Stimulated activated CD8-positive, alpha-beta memory T cell treated with anti-CD3 and anti-CD28 coated beads, Interleukin-7, amount 100 ng/mL, for 24 hours (primary cell): ENCODE measurements at places on chromosomes 11 and 22.

- DNase-seq, result peak; percentile 42
Measured at GRCh38 chr22:41198027-41198580, 7.0 kb upstream of the L3MBTL2 start.

DNA sequence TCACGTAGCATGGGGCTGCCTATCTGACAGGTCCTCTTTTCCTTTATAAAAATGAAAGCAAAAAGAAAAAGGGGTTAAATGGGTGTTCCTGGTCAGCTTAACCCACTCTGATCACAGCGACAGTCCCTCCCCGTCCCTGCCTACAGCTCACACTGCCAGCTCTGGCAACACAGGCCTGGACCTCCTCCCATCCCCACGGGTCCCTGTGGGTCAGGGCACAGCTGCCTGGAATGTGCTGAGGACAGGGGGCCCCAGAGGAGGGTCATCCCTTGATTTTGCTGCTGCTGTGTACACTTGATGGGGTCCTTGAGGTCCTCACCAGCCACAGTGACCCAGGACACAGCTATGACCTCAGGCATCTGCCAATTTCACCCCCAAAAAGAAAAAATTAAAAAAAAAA, 29.6 kb upstream of the CYP2D6 start:
- DNase-seq, result no peak

GRCh38 chr11:72767203-72768062, 15.2 kb upstream of the ARAP1 start:
- no peak for DNase-seq

GRCh38 chr11:297586-298405, 1.5 kb downstream of the IFITM5 start:
- no peak for DNase-seq

DNA sequence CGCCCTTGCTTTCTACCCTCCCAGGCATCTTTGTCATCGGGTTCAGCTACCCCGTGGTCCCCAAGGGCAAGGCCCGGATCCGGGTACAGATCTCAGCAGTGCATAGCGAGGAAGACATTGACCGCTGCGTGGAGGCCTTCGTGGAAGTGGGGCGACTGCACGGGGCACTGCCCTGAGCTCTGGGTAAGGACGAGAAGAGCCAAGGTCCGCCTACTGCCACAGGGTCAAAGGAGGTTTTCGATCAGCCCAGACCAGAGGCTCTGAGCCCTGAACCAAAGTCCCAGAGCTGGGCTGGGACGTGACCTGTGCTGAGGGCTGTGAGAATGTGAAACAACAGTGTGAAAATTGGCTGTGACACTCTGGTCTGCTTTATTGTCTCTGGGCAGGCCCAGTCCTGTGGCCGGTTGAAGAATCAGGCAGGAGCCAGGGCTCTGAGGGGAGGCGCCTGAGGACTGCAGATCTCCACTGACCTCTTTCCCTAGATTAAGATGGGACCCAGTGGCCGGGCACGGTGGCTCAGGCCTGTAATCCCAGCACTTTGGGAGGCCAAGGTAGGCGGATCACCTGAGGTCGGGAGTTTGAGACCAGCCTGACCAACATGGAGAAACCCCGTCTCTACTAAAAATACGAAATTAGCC, 6.5 kb upstream of the GALR3 start:
- DNase-seq, result no peak

GRCh38 chr11:78499971-78500370, 74.7 kb downstream of the NARS2 start:
- no peak for DNase-seq

DNA sequence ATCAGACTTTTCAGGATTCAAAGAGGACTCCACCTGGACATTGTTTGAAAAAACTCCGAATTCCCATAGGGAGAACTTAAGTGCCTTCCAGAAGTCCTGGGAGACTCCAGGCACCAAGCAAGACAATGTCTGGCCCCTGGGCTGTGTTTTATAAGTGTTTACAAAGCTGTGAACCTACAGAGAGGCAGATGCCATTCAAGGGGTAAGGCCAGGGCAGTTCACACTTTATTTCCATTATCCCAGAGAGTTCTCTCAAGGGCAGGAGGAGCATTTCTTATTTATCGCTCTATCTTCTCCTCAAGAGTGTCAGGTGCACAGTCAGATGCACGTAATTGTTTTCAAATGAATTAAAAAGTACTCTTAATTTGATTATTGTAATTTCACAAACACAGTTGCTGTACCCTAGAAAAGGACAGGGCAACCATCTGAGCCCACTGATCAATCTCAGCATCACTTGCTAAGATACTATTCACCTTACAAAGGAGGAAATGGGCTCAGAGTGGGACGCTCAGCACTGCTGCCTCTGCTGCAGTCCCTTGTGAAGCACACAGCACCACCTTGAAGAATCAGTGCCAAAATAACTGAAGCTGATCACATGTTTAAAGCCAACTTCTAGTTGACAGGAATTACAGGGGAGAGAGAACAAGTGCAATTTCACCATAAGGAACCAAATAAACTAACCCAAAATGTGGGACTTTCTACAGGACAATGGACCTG, 35.0 kb downstream of the RASSF10 start:
- DNase-seq, result no peak

DNA sequence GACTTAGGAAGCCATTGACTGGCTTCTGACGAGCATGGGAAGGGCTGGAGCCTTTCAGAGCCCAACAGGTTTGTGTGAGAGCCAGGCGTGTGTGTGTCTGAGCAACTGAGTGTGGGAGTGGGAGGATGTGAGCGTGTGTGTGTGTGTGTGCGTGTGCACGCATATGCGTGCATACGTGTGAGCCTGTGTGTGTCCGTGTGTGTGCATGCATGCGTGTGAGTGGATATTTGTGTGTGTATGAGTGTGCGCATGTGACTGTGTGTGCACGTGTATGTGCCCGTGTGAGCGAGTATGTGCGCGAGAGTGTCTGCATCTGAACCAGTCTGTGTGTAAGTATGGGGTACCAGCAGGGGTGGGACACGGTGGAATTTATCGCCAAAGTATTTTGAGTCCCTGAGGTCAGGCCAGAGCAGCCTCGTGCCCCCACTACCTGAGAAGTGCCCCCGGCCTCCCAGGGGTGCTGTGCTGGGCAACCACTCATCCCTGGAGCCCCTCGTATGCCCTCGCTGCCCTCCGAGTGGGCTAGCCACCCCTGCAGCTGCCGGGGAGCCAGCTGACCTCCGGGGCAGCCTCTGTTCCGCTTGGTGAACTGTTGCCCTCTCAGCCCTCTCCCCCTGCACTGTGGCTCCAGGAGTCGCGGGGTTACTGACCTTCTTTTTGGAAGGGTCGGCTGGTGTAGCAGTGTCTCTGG, 38.5 kb downstream of the LRP5 start:
- DNase-seq, result no peak
